H9 (cell line): ENCODE measurements at places on chromosomes 1 and 21.

DNA sequence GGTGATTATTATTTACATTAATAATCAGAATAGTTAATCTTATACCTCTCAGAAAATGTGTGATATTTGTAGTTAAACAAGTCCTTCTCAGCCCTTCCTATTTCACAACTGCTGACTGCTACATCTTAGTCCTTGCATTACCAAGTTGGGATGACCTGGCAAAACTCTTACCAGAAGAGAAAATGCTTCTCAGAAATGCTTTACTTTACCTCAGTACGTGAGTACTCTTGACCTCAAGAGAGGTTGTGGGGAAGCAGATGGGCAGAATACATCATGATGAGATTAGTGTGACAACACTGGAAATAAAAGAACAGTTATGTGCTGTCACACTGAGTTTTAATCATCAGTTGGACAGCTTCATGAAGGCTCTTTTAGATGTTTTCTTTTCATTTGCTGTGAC lies 16.2 kb downstream of the CFAP126 start:
- no peak for DNase-seq

DNA sequence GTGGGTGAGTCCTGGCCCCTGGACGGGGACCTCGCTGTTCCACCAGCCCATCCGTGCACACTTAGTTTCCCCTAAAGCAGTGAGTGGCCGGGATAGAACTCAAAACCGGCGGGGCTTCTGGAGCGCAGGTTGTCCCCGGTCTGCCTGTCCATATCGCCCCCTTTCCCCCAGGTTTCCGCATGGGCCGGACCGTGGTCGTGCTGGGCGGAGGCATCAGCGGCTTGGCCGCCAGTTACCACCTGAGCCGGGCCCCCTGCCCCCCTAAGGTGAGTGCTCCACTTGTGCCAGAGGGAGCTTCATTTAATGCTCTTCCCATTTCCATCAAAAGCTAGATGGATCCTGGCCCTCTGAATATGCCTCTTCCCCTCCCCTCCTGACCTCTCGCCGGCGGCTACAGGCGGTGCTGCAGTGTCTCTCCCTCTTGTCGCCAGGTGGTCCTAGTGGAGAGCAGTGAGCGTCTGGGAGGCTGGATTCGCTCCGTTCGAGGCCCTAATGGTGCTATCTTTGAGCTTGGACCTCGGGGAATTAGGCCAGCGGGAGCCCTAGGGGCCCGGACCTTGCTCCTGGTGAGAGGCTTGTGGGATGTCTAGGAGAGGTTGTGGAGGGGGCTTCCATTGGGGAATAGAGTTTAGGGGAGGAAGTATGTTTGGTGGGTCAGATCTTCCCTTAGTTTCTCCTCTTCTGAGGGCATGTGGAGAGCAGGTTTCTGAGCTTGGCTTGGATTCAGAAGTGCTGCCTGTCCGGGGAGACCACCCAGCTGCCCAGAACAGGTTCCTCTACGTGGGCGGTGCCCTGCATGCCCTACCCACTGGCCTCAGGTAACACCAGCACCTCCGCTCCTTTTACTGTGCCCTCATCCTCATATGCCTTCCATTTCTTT lies 683 bp downstream of the PPOX start:
- DNase-seq = peak; percentile 52

- DNase-seq = no peak
These were observed 498.1 kb downstream of the KIF26B start for GRCh38 chr1:245652660-245653427.

DNA sequence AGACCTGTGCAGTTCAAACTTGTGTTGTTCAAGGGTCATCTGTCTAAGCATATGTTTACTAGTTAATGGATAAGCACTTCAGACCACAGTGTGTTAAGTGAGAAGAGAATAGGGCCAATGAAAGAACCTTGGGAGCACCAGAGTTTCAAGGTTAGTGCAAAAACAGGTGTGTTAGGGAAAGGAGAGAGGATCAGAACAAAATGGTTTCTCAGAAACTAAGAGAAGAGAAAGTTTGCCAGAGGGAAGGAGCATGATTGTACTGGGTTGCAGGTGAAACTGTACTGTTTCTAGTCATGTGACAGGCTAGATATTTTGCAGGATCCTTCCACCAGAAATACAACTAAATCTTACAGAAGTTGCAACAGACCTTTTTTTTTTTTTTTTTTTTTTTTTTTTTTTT lies 23.3 kb downstream of the RPRD2 start:
- no peak for DNase-seq

- no peak for DNase-seq
These were observed 53.8 kb upstream of the DPH5 start for GRCh38 chr1:101079341-101079740.

GRCh38 chr1:162677607-162678371 lies 45.5 kb downstream of the DDR2 start:
- DNase-seq = no peak

GRCh38 chr1:162265983-162266382 lies 110.7 kb downstream of the SPATA46 start:
- no peak for DNase-seq

DNA sequence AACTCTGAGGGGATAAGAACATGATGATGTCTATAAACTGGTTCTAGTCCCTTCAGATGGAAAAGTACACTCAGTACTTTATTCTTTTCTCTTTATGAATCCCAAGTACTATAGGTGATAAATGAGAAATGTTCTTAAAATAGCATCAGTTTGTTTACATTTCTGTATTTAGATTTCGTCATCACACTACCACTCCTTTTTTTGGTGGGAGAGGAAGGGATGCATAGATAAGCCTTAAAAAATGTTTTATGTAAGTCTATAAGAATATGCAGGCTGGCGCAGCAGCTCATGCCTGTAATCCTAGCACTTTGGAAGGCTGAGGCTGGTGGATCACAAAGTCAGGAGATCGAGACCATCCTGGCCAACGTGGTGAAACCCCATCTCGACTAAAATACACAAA lies 144.8 kb downstream of the USP25 start:
- DNase-seq = no peak

DNA sequence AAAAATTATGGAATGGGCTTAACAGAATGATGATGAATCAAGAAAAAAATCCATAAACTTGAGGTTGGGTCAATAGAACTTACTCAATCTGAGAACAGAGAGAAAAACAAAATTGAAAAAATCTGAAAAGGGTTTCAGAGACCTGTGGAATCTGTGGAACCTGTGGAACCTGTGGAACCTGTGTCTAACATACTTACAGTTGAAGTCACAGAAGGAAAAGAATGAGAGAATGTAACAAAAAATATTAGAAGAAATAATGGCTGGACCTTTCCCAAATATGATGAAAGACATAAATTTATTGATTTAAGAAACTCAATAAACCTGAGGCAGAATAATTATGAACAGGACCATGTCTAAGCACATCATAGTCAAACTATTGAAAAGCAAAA lies 17.7 kb upstream of the QSOX1 start:
- no peak for DNase-seq

GRCh38 chr1:204127597-204128242 lies 24.1 kb downstream of the ETNK2 start:
- peak; percentile 65 for DNase-seq

- no peak for DNase-seq
These were observed 106.8 kb downstream of the KCTD3 start for GRCh38 chr1:215673943-215674342.

- no peak for DNase-seq
These were observed 482.2 kb downstream of the CAMTA1 start for GRCh38 chr1:7267493-7267892.

- DNase-seq = no peak
These were observed 192.7 kb upstream of the NFIA start for GRCh38 chr1:60889709-60890108.

- no peak for DNase-seq
These were observed 249.7 kb downstream of the C1orf94 start for GRCh38 chr1:34426325-34426896.

DNA sequence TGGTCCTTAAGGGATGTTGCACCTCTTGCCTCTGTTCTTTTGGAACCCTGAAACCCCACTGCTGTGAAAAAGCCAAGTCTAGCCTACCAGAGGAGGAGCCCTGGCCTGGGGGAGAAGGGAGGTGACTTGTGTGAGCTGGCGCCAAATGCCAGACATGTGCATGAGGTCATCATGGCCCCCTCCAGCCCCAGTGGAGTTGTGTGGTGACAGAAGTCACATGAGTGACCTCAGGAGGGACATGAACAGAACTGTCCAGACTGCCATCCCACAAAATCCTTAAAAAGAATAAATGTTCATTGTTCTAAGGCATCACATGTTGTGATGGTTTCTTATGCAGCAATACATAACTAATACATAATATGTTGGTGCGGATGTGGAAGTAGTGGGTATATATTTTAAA lies 10.8 kb downstream of the HHAT start:
- DNase-seq = no peak

DNA sequence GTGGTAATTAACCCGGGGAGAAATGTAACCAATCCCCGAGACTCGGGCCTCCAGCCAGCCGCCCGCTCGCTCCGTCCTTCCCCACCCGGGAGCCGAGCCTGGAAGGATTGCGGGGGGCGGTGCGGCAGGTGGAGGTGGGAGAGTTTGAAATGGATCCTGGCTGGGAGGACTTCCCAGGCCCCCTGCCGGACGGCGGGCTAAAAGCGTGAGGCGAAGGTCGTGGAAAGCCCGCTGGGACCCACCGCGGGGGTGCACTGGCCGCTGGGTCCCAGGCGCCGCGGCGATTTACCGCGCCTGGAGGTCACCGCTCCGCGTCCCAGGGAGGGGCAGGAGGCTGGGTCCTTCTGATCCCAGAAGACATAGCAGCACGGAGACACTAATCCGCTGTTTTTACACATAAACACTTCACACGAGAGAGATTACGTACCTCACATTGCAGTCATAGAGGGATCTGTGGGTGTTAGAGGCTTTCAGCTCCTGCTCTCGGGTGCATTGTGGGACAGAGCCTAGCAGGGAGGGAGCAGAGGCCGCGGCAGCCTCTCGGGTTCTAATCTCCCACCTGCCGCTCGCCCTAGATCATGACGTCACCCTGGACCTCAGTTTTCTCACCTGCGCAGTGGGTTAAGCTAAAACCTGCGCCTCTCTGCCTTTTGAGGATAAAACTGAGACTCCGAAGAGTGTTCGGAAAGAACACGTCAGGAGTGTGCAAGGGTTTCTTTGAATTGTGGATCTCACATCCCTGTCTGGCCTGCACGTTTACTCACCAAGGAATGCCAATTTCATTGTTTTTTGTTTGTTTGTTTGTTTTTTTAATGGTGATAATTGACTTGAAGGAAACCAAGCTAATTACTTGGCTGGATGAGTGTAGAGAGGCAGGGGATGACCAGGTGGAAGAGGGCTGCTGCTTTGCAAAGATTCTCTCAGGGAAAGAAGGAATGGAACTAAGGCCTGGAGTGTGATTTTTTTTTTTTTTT lies 17.1 kb upstream of the TMEM9 start:
- peak; percentile 62 for DNase-seq

DNA sequence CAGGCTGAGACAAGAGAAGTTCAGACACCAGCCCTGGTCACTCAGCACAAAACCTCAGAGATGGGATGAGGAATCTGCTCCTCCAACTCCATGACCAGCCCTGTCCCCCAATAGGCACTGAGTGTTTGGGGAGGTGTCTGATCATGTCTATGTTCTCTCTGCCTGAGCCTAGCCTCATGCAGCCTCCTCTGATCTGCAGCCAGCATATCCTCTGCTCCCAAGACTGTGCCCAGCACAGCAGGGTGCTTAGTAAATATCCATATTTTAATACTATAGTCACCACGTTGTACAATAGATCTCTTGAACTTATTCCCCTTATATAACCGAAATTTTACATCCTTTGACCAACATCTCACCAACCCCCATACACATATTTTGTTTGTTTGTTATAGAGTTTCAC lies 202.9 kb downstream of the MATN1 start:
- DNase-seq = no peak
